IPS DF 6.9 (cell line): ENCODE measurements at places on chromosomes 6 and 20.

DNA sequence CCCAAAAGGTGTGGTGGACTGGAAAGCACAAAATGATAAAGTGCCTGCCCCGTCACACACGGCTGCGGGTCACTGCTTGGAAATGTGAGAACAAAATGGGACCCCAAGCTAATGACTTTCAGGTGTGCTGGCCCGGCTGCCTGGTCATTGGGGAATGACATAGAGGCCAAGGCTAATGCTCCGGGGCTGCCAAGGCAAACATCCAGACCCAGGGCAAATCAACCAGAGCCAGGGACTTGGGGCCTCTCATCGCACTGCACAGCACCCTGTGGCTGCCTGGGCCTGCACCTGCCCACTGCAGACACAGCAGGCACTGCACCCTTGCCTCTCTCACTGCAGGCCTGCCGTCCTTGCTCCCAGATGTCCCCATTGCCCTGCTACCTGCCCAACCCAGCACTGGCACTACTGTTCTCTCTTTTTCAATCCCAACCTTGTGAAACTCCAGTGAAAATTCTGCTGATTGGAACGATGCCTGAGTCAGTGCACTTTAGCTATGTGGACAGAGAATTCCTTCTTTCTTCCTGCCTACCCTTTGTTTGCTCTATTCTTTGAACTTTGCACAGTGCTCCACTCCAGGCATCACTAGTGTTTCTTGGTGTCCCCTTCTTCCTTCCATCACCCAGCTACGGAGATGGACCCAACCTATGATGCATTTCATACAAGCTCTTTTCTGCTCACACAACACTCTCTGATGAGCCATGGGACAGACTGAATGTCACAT, 849.5 kb downstream of the MAFB start:
- H3K27ac ChIP-seq, result no peak overlapping the region
- no peak for DNase-seq
- no peaks in the 10 kb centered on the region for H3K4me1 ChIP-seq
- H3K4me3 ChIP-seq, result no peak overlapping the region
- no peaks in the 10 kb centered on the region for H3K27me3 ChIP-seq
- H3K36me3 ChIP-seq, result no peaks in the 10 kb centered on the region

GRCh38 chr20:59441860-59442810, 141.7 kb downstream of the EDN3 start:
- no peak for DNase-seq
- no peaks in the 10 kb centered on the region for H3K4me1 ChIP-seq
- H3K36me3 ChIP-seq, result no peaks in the 10 kb centered on the region
- no peaks in the 10 kb centered on the region for H3K27me3 ChIP-seq

- H3K4me1 ChIP-seq, result 0 out of 2 replicates have a peak, but pooled peaks cover 2% of the 10 kb centered on the region
- no peaks in the 10 kb centered on the region for H3K27me3 ChIP-seq
- no peak for DNase-seq
- H3K27ac ChIP-seq, result no peak overlapping the region
These were observed 22.5 kb downstream of the TBC1D7 start for GRCh38 chr6:13305791-13306190.

DNA sequence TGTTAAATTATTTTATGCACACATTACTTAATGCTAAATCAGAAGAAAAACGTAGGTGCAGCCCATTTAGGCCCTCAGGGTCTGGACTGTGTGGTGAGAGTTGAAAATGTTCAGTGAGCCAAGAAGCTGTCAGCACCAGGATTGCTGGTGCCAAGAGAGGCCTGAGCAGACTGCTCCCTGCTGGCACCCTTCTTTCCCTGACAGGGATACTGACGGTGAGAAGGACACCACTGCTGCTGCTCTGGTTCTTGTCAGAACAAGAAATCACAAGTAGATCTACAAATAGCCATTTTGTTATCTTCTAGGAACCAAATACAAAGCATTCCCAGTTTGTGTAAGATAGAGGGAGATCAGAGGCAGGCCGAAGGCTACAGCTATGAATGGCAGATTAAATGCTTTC, 48.7 kb upstream of the CRISP1 start:
- H3K27ac ChIP-seq, result no peak overlapping the region
- DNase-seq, result no peak
- no peaks in the 10 kb centered on the region for H3K36me3 ChIP-seq
- no peaks in the 10 kb centered on the region for H3K27me3 ChIP-seq
- H3K4me3 ChIP-seq, result no peak overlapping the region

DNA sequence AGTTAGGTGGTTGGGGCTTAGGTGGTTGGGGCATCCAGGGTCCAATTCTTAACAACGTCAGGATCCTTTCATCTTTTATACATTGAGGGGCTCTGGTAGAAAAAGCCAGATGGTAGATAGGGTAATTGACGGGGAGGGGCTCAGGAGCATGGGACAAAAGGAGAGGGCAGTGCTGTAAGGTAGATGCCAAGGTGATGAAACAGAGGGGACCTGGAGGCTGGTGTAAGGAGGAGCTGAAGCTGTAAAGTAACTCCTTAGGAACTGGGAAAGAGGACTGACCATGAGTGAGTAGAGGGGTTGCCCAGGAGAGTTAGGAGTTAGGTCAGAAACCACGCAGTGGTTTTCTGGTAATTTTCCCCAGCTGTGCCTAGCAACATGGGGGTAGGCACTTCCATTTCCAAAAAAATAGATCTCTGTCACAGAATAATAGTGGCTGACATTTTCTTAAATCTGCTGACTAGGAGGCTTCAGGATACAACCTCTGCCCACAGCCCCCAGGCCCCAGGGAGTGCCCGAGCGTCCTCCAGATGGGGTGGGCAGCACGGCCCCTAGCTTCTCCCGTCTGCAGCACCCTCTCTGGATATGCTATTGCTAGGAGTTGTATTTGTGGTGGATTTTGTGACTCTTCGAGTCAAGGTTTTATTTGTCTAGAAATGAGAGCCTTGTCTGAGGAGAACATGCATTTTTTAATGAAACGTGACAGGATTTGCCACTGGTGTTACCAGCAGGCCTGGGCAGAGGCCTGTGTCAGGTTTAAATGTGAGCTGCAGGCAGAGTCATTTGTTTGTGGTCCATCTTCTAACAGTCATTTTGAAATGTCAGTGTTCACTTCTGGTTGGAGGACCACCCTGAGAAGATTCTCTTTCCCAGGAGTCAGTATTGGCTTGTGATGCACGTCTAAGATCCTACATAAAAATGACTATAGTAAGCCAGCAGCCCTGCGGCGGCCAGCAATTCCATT, 44.6 kb downstream of the TULP4 start:
- H3K4me3 ChIP-seq, result no peak overlapping the region
- H3K4me1 ChIP-seq, result no peaks in the 10 kb centered on the region
- H3K27ac ChIP-seq, result no peak overlapping the region
- H3K27me3 ChIP-seq, result no peaks in the 10 kb centered on the region
- no peaks in the 10 kb centered on the region for H3K36me3 ChIP-seq

DNA sequence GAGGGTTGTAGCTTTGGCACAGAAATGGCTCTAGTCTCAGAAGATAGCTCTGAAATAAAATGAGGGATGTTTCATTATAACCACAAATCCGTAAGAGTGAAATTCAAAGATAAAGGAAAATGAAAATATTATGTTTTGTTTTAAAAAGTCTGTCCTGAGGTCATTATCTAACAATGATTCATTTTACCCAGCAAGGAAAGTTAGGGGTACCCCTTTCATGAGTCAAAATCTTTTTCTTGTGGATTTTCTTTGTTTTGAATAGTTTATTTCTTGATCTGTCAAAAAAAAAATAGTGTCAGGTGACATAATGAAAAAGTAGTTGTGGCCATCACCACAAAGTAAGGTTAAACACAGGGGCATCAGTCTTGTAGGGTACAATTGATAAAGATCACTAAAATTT, 59.7 kb upstream of the MYB start:
- H3K27me3 ChIP-seq, result no peaks in the 10 kb centered on the region
- H3K4me3 ChIP-seq, result no peak overlapping the region
- H3K36me3 ChIP-seq, result no peaks in the 10 kb centered on the region
- H3K27ac ChIP-seq, result no peak overlapping the region

DNA sequence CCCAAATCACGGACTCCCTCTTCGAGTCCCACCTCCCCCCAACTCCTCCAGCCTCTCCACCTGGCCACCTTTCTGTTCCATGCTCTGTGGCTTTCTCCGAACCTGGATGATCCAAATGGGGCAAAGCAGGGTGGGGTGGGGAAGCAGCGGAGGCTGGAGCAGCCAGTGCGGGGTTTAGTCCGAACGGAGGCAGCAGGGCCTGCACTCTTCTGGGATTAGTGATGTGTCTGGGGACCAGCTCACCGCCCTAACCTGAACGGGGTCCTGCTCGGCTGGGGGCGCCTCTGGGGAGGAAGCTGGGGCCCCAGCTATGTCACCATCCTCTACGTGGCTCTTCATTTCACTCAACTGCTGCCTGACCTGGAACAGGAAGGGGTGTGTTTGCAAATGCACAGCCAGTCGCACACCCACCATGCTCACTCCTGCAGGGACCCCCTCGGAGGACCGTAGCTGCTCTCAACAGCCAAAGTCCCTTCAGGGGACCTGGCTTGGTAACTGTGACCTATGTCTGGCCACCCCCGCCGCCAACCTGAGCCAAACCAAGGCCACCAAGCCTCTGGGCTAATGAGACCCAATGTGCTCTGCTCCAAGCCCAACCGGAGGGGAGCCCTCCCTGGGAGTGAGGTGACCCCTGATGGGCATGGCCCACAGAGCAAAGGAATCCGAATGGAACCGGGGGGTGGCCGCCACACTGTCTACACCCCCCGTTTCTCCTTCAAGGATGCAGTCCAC, 46.8 kb downstream of the DSTN start:
- H3K36me3 ChIP-seq, result peaks cover 36% of the 10 kb centered on the region
- no peak overlapping the region for H3K4me3 ChIP-seq
- no peaks in the 10 kb centered on the region for H3K27me3 ChIP-seq
- H3K4me1 ChIP-seq, result no peaks in the 10 kb centered on the region

- peaks cover 5% of the 10 kb centered on the region; the same call in 1 of the 2 replicates for H3K4me1 ChIP-seq
- no peak overlapping the region for H3K4me3 ChIP-seq
- no peaks in the 10 kb centered on the region for H3K27me3 ChIP-seq
- no peaks in the 10 kb centered on the region for H3K36me3 ChIP-seq
These were observed 198.5 kb downstream of the CDH4 start for GRCh38 chr20:61450549-61450948.

- no peak overlapping the region for H3K27ac ChIP-seq
- H3K4me1 ChIP-seq, result no peaks in the 10 kb centered on the region
- H3K4me3 ChIP-seq, result no peak overlapping the region
- no peaks in the 10 kb centered on the region for H3K27me3 ChIP-seq
These were observed 343.4 kb downstream of the SMOC2 start for GRCh38 chr6:168784426-168784825.

GRCh38 chr6:140059947-140060346, 685.5 kb upstream of the CITED2 start:
- no peak overlapping the region for H3K4me3 ChIP-seq
- H3K27ac ChIP-seq, result no peak overlapping the region
- H3K27me3 ChIP-seq, result no peaks in the 10 kb centered on the region
- H3K4me1 ChIP-seq, result no peaks in the 10 kb centered on the region

GRCh38 chr20:22584922-22585785, 782 bp upstream of the FOXA2 start:
- H3K27ac ChIP-seq, result no peak overlapping the region
- H3K36me3 ChIP-seq, result no peaks in the 10 kb centered on the region
- H3K27me3 ChIP-seq, result peaks cover 77% of the 10 kb centered on the region
- H3K4me1 ChIP-seq, result peaks cover 12% of the 10 kb centered on the region

GRCh38 chr6:3250231-3250675, 8.5 kb upstream of the PSMG4 start:
- H3K27ac ChIP-seq, result no peak overlapping the region
- peaks cover 2% of the 10 kb centered on the region; the same call in 1 of the 2 replicates for H3K4me1 ChIP-seq
- H3K4me3 ChIP-seq, result no peak overlapping the region
- no peaks in the 10 kb centered on the region for H3K27me3 ChIP-seq
- no peaks in the 10 kb centered on the region for H3K36me3 ChIP-seq

DNA sequence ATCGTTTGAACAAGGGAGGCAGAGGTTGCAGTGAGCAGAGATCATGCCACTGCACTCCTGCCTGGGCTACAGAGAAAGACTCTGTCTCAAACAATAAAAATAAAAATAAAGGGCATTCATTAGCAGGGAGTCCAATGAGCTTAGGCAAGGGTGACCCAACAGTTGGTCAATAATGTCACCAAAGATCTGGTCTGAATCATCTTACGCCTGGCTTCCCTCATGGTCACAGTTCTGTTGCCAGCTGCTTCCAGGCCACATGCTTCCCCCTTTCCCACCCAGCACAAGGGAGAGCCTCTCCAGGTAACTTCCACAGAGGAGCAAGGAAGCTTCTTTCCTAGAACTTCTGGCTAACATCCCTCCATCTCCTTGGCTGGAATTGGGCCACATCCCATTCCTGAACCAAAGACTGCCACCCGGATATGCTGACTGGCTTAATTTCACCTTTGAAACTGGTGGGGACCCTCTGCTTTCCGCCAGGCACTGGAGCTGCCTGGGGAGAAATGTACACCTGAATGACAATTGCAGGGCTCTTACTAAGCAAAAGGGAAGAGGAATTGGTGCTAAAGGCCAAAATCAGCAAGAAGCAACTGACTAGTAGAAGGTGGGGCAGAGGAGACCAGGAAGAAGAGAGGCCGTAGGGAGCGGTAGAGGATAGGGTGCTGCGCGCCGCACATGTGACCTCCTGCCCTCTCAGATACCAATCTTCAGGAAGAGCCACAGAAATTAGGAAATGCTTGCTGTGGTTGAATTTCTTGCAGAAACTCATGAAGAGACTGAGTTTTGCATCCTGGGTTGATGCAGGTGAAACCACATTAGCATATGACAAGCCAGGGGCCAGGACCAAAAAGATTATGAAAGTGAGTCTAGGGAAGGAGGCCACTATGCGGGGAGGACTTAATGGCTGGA, 8.3 kb upstream of the SCML4 start:
- 0 out of 2 replicates have a peak, but pooled peaks cover 2% of the 10 kb centered on the region for H3K4me1 ChIP-seq
- H3K4me3 ChIP-seq, result no peak overlapping the region
- no peak for DNase-seq

- 0 out of 2 replicates have a peak, but pooled peaks cover 3% of the 10 kb centered on the region for H3K4me1 ChIP-seq
- no peak overlapping the region for H3K4me3 ChIP-seq
- no peaks in the 10 kb centered on the region for H3K27me3 ChIP-seq
- H3K36me3 ChIP-seq, result peaks cover 43% of the 10 kb centered on the region
- DNase-seq, result no peak
- no peak overlapping the region for H3K27ac ChIP-seq
These were observed 5.9 kb downstream of the RBM38 start for GRCh38 chr20:57396984-57397692.

DNA sequence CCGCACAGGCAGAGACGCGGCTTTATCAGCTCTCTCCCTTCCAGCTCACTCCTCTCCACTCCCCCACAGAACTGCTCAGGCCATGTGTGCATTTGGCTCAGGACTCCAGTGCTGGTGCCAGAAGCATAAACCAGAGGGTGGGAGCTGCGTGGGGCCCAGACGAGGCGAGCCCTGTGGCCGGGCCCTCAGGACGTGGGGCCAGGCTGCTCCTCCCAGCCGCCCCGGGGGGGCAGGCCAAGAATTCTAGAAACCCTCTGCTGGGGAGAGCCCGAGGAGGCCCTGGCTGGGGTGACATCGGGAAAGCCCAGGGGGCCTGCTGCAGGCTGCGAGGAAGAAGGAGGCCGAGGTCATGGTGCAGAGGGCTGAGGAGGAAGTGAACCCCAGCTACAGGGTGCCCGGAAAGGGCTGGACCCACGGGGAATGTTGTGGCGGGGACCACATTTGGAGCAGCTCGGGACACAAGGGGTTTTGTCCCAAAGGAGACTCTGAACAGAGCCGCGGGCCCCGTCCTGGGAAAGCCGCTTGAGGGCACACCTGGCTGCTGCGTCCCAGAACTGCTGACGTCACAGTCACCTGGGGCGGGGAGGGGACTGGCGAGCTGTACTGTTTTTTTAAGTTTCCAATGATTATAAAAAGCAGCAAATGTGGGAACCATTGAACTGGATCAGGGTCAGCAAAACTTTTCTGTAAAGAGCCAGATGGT, 107.1 kb downstream of the BANF2 start:
- DNase-seq, result no peak
- no peak overlapping the region for H3K4me3 ChIP-seq
- no peaks in the 10 kb centered on the region for H3K36me3 ChIP-seq
- no peaks in the 10 kb centered on the region for H3K4me1 ChIP-seq
- no peak overlapping the region for H3K27ac ChIP-seq
- no peaks in the 10 kb centered on the region for H3K27me3 ChIP-seq

- no peak for DNase-seq
- H3K4me1 ChIP-seq, result no peaks in the 10 kb centered on the region
- no peaks in the 10 kb centered on the region for H3K36me3 ChIP-seq
- H3K27ac ChIP-seq, result no peak overlapping the region
These were observed 48.2 kb downstream of the STMND1 start for GRCh38 chr6:17150096-17150495.
